ENCODE measurements at places on chromosomes 2 and 18. TPM values are rescaled to one million over a fixed set of nuclear protein-coding genes. Genes with fewer than 3 reads are reported as not detected.

ACSL3 gene
- 67.5 TPM for total RNA-seq

MAB21L4 gene
- total RNA-seq, result not detected

KCNS3 gene
- total RNA-seq, result not detected

BOLL gene
- not detected for total RNA-seq

GRCh38 chr2:96529376-96530143 is 7.0 kb upstream of the ARID5A start:
- peak overlapping the region; percentile 79 for H3K4me3 ChIP-seq
- no peak for DNase-seq
- peak overlapping the region; percentile 92 for H3K27ac ChIP-seq

DNA sequence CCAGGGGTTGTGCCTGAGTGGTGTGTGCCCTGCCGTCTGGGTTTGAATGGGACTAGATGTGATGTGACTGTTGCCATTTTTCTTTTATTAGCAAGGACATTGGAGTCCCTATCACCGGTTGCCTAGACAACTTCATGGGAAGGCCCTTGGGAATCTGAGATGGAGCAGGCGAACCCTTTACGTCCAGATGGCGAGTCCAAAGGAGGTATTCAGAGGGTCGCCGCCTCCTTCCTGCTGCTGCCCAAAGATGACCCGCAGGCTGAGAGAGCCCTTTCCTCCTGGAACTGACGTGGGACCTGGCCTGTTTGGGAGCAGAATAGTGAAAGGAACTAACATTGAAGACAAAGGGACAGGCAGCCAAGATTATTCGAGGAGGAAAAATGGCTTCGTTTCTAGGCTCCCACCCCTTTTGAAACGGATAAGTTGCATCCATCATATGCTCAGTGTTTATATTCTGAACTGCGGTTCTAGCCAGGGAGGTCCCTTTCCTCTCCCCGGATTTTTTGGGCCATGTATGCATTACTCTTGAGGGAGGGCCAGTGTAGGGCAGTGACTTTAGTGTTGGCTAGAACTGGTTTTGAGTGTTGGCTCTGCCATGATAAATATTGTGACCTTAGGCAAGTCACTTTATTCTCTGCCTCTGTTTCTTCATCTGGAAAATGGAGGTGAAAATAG is 673 bp downstream of the CENPO start:
- H3K27ac ChIP-seq, result peak overlapping the region; percentile 99
- peak overlapping the region; percentile 98 for H3K4me3 ChIP-seq
- peaks cover 37% of the 10 kb centered on the region for H3K4me1 ChIP-seq
- H3K27me3 ChIP-seq, result peaks cover 2% of the 10 kb centered on the region

- H3K4me3 ChIP-seq, result no peak overlapping the region
- H3K27ac ChIP-seq, result no peak overlapping the region
- H3K4me1 ChIP-seq, result no peaks in the 10 kb centered on the region
Observed at GRCh38 chr2:109507828-109508227, 105.9 kb downstream of the SEPTIN10 start.

- peaks cover 48% of the 10 kb centered on the region for H3K27me3 ChIP-seq
- H3K27ac ChIP-seq, result no peak overlapping the region
- H3K4me1 ChIP-seq, result peaks cover 5% of the 10 kb centered on the region
- DNase-seq, result no peak
- no peak overlapping the region for H3K4me3 ChIP-seq
- no peaks in the 10 kb centered on the region for H3K36me3 ChIP-seq
Observed at GRCh38 chr2:11677136-11678055, 7.4 kb upstream of the NTSR2 start.

DNA sequence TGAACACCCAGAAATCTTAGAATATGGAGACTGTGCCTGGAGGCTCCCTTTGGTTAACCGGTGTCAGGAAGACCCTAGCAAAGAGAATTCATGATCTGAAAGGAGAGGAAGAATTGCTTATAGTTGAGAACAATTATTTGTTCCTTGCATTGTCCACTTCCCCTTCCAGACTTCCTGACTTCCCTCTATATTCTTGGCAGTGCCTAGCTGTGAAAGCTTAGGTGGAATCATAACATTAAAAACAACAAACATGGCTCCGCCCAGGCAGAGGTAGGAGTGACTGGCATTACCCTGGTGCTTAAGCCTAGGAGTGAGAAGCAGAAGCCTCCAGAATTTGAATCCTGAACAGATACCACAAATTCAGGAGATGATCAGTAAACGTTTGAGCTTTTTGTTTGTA is 1.9 kb downstream of the TTL start:
- H3K27ac ChIP-seq, result no peak overlapping the region
- peak overlapping the region; percentile 95 for H3K4me3 ChIP-seq
- peaks cover 33% of the 10 kb centered on the region for H3K36me3 ChIP-seq
- peaks cover under 1% of the 10 kb centered on the region for H3K27me3 ChIP-seq
- DNase-seq, result no peak

DNA sequence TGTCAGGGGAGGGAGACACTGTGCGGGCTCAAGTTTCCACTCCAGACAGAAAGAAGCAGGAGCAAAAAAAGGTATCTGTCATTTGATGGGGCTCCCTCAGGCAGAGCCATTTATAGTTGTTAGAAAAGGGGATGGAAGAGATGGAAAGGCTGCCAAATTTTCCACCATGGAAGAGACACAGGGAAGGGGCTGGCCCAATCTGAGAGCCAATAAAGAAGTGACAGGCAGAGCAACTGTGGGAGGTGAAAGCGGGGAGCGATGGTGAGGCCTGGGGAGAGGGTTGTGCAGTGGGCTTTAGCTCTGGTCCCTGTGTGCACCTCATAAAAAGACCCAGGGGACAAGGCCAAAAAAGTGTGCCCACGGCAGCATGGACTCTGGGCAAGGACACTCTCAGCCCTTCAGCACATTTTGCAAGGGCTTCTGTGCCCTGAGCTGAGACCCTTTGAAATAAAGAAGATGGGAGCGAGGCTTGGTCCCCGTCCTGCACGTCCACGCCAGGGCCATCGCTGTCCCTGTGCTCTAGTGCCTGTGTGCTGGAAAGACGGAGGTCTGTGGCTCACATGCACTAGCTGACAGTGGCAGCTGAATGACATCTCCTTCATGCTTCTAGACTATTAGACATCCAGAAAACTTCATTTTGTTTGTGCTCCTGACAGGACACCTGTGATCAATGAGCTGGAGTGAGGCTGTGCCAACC is 456.7 kb upstream of the HS6ST1 start:
- no peak for DNase-seq
- H3K4me3 ChIP-seq, result no peak overlapping the region
- H3K4me1 ChIP-seq, result no peaks in the 10 kb centered on the region

DNA sequence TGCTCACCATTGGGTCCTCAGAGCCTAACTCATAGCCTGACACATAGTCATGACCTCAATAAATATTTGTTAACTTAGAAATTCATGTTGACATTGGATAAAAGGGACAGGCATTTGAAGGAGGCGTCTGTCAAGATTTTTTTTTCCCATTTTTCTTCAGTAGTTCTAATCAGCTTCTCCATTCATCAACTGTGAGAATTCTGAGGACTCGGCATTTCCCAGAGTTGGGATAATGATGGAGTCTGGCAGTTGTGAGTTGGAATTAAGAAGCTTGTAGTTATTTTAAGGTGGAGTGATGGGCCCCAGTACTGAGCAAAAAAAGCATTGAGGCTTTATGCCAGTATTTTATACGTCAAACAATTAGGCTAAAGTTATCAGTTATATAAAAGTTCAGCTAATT is 4.6 kb downstream of the SPATS2L start:
- DNase-seq, result no peak
- no peak overlapping the region for H3K4me3 ChIP-seq
- H3K27ac ChIP-seq, result no peak overlapping the region
- peaks cover 8% of the 10 kb centered on the region for H3K36me3 ChIP-seq
- peaks cover 38% of the 10 kb centered on the region for H3K4me1 ChIP-seq

- no peaks in the 10 kb centered on the region for H3K4me1 ChIP-seq
- no peak for DNase-seq
Observed at GRCh38 chr2:201942531-201942930, 91.1 kb upstream of the FZD7 start.

- peaks cover 21% of the 10 kb centered on the region for H3K27me3 ChIP-seq
- no peak overlapping the region for H3K27ac ChIP-seq
- DNase-seq, result no peak
- H3K4me1 ChIP-seq, result no peaks in the 10 kb centered on the region
- no peaks in the 10 kb centered on the region for H3K36me3 ChIP-seq
- no peak overlapping the region for H3K4me3 ChIP-seq
Observed at GRCh38 chr2:176979981-176980710, 232.4 kb upstream of the HNRNPA3 start.

DNA sequence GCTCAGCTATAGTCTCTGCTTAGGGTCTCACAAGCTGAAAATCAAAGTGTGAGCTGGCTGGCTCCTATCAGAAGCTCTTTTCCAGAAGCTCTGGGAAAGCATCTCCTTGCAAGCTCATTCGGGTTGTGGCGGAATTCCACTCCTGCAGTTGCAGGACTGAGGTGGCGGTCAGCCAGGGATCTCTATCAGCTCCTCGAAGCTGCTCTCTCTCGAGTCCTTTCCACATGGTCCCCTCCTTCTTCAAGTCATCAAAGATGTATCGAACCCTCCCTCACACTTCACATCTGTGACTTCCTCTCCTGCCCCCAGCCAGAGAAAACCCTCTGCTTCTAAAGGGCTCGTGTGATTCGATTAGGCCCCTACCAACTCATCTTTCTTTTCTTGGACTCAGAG is 141.7 kb downstream of the ZFP36L2 start:
- H3K27me3 ChIP-seq, result no peaks in the 10 kb centered on the region
- peaks cover 7% of the 10 kb centered on the region for H3K36me3 ChIP-seq
- H3K27ac ChIP-seq, result no peak overlapping the region
- no peak overlapping the region for H3K4me3 ChIP-seq
- DNase-seq, result no peak

DNA sequence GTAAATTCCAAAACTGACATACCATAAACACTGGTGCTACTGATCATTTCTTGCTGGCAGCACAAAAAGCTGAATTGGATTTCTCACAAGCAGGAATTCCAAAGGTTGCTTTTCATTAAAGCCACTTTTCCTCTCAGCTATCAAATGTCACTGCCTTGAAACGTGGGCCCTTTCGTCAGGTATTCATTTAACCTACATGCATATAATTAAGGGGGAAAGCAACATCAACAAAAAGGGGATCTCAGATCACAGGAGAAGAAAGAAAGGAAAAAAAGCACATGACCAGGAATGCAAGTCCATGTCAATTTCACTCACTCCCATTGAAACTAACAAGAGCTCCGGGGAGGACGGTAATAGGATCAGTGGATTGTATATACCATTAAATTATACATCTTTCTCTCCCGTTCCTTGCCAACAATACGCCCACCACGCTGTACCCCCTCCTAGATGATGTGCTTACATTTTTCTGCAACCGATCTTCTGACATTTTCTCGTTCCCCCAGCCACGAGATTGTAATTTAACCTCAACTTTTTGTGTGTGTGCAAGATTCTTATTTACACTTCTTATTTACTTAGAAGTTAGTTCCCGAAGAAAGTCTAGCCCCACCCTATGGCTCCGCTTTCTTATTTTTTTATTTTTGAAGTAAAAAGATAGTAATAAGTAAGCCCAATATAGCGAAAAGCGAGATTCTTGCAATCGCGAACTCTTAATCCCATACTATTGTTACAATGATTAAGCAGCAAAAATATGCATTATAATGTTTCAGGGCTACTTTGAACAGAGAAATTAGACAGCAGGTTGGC is 725 bp downstream of the FIGN start:
- peaks cover 2% of the 10 kb centered on the region for H3K36me3 ChIP-seq
- H3K4me1 ChIP-seq, result no peaks in the 10 kb centered on the region
- DNase-seq, result no peak
- H3K4me3 ChIP-seq, result no peak overlapping the region
- H3K27me3 ChIP-seq, result peaks cover 23% of the 10 kb centered on the region

All from activated CD4-positive, alpha-beta T cell treated with anti-CD3 and anti-CD28 coated beads, Interleukin-2, amount 10 ng/mL, durations not matched to agents 24 days and 14 days (primary cell).